ENCODE measurements at places on chromosomes 3 and 15.

- no peak for DNase-seq
These were observed 166.2 kb upstream of the TBC1D5 start for GRCh38 chr3:17908399-17909191.

DNA sequence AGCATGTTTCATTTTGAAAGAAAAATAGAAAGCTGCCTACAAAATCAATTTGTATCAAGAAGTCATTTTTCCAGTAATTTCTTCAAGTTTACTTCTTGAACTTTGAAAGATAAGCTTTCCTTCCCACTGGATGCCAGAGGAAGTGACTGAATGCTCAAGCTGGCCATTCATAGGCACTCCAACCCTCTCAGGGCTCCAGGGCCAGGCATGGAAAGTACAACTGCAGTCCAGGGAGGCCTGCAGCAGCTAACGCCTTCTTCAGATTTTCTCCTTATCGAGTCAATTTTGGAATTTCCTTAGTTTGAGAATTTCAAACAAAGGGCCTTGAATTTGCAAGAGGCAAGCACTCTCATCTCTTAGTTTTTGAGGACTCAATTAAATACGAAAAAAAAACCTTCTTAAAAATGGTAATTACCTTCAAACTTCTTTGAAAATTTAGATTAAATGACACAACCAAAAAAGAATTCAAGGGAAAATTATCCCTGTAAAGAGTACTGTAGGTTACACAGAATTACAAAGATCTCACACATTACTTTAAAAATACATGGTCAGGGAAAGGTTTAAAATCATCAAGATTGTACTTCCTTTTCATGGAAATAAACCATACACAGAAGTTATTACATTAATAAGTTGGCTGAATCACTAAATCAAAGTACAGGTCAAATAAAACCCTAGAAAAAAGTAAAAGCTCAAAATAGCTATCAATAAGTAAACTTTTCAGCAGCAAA is 2.5 kb downstream of the UBP1 start:
- DNase-seq = no peak

DNA sequence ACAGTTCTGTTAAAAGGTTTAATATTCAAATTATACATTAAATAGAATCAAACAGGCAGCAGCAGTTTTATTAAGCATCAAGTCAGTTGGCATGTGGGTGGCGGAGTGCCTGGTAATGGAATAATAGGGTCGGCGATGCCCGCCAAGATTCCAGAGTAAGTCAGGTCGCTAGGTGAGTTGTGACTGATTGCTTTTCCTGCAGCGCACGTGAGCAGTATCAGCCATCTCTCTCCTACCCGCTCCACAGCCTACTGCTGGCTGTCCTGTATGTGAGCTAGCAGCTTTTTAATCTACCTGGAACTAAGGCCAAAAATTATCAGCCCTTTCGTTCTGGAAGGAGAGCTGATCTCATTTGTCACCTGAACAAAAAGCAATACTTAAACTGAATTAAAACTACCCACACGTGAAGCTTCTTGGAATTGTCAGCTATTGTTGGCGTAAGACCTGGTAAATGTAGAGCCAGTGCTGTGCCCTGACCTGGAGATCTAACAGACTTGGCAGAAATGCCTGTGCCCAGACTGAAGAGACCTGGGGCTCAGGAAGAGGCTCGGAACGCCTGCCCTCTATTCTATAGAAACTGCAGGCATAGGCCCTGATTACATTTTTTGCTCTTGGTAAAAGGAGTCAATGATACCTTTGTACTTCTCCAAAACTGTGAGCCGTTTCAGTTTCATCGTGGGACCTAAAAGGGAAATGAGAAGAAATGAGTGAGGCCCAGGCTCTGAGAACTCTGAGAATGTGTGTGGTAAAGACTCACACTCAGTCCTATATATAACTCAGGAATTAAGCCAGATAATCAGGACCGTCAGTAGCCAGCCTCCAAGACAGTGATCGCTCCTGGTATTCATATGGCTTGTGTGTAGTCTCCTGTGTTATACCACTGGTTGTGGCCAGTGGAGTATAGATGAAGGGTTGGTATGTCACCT is 21.9 kb downstream of the IDH3A start:
- no peak for DNase-seq

- DNase-seq = no peak
These were observed 525.1 kb upstream of the GOLIM4 start for GRCh38 chr3:168620854-168621253.
